ENCODE measurements at places on chromosomes 1 and 21.

GRCh38 chr1:113783254-113784103 lies 24.2 kb upstream of the PHTF1 start:
- DNase-seq: peak; percentile 67

- no peak for DNase-seq
Observed at GRCh38 chr1:218945050-218945449, 228.6 kb upstream of the LYPLAL1 start.

DNA sequence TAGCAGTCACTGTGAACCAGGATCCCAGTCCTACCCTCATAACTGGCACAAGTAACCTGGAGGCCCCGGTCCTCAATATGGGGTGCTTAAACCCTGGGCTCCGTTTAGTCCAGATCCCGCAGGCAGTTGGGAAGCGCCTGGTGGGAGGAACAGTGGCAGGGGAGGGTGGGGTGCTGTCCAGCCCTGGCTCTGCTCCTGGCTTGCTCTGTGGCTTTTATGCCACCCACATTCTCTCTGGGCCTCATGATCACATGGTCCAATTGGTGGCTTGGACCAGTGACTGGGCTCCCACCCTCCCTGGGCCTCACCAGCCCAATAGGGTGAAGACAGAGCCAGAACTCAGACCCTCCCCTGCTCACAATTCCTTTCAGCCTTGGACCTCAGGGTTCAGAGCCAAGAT lies 2.9 kb downstream of the CD164L2 start:
- no peak for DNase-seq

DNA sequence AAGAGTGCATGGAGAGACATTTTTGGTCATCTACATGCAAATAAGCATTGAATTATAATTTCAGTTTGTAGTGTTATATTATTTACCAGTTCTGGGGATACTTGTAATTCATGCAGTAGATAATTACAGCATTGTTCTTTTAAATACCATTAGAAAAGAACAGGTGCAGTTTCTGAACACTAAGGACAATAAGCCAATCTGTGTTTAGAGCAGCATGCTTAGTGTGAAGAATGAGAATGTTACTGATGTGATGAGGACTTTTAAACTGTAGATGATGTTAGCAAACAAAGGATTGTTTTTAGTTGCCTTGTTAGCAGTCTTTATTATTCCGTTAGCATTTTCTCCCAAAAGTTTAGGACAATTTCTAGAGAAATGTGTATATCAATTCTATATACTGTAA lies 348.3 kb downstream of the BRINP3 start:
- no peak for DNase-seq

DNA sequence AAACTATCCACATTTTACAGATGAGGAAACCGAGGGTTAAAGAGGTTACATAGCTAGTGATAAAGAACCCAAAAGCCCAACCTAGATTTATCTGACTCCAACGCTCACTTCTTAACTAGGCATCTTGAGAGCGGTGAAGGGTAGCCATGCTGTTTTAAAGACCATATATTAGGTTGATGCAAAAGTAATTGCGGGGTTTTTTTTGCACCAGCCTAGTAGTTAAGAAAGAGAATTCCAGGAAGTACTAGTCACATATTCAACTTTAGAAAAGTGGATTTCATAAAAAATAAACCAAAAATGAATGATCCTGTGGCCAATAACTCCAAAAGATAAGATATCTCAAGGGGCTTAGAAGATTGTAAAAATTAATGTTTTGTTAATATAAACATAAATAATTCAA lies 162.1 kb downstream of the GLUL start:
- no peak for DNase-seq

GRCh38 chr1:237890822-237891221 lies at the start of gene ZP4:
Gene ZP4 (minus strand): TSS chr1:237890922. CDS start chr1:237890635, 287 bp downstream.
- DNase-seq: no peak

- no peak for DNase-seq
Observed at GRCh38 chr1:3786468-3787348, 9.6 kb downstream of the LRRC47 start.

DNA sequence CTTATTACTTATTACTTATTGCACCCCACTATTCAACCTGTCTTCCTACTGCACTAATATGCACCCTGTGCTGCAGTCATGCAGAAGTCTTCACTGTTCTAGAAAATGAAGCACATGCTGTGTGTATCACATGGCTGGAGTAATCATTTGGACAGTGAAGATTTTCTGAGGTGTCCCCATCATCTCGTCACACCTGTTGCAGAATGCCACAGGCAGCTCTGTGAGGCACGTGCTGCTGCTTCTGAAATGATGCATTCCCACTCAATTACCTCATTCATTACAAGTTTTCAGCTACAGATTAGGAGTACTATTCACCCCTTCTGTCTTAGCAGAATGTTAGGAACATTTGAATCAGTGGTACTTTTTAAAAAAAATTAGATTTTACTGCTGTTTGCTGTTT lies 325.7 kb upstream of the ST6GALNAC5 start:
- DNase-seq: no peak
